ENCODE measurements at places on chromosomes 11 and 22.

- no peak for DNase-seq
Observed at GRCh38 chr22:32828150-32828549, 26.6 kb downstream of the TIMP3 start.

- no peak for DNase-seq
Observed at GRCh38 chr22:38614332-38615063, 41.7 kb downstream of the FAM227A start.

DNA sequence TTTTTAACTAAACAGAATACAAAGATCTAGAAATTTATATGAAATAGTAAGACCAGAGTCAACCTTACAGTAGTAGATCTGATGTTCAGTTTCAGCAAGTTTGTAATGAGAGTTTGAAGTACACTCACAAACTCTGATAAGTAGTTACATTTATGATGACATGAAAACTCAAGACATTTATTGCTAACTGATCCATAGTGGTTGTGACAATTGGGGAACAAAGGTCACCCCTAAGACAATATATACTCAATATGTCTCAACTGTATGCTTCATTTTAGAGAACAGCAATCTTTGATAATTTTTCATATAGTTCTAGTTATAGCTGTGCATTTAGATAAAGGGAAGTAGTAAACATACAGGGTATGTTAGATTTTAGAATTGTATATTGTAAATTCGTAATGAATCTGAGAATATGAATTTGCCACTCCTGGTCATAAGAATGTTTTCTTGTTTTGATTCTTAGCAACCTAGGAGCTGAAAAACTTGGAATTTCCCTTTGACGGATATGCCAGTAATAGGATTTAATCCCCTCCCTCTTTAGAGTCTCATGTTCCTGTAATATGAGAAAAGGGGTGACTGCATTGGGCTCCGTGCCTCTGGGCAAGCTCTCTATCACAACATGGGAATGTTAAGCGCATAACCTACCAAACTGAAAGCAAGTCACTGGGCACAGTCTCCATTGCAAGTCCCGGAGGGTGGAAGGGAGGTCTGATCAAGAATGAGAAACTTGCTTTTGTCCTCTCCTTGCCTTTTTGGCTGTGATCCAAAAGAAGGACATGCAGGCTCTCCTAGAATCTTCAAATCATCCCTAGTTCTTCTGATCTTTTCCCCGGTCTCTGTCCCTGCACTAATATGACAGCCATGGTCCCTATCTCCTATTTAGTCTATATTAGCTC lies 11.4 kb downstream of the OR10D3 start:
- no peak for DNase-seq

DNA sequence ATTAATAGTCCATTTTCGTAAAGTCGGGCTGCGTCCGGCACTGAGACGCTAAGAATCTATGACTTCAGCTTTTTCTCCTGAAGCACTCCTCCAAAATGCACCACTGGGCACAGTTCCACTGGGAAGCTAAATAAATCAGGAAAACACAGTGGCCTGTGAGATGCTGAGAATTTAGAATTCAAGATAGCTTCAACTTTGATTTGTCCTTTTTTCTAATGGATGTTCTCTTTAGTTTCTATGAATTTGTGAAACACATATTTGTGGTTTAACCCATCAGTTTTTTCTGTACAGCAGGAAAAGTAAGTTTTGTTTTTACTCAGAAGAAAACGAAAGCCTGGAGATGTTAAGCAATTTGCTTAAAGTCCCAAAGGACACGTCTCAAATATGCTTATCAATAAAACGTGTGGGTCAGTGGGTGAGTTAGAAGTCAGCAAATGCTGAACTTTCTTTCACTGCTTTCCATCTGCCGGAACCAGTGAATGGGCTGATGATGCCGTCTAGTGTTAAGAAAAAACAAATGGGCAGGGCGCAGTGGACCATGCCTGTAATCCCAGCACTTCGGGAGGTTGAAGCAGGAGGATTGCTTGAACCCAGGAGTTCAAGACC lies 40.7 kb upstream of the CLMP start:
- DNase-seq: no peak

DNA sequence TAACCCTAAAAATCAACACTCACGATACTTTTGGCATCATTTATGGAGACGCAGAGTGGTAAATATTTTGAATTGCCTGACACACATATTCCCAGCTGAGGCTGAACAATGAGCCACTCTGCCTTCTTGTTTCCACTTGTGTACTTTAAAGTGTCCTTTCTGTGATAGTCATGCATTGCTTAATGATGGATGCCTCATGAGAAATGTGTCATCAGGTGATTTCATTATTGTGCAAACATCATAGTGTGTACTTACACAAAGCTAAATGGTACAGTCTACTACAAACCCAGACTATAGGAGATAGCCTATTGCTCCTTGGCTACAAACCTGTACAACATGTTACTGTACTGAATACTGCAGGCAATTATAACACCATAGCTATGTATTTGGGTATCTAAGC lies 44.2 kb downstream of the MRE11 start:
- DNase-seq: no peak

- DNase-seq: no peak
Observed at GRCh38 chr11:119315131-119316015, 1.6 kb downstream of the MCAM start.

DNA sequence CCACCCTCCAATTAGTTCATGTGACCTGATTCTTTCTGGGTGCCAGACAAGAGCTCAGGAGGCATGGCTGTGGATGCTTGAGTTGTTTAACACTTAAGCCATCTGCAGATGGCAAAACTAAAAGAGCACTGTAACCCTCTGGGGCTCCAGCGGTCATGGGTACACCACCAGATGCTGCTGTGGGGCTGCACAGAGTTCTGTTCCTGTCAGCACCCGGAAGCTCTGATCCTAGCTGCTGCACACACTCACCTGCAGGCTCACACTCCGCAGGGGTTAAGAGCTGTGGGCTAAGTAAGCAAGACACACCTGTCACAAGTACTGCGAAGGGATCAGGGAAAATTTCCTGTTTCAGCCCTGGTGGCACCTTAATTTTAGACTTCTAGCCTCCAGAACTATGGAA lies 307.8 kb downstream of the C11orf87 start:
- no peak for DNase-seq

DNA sequence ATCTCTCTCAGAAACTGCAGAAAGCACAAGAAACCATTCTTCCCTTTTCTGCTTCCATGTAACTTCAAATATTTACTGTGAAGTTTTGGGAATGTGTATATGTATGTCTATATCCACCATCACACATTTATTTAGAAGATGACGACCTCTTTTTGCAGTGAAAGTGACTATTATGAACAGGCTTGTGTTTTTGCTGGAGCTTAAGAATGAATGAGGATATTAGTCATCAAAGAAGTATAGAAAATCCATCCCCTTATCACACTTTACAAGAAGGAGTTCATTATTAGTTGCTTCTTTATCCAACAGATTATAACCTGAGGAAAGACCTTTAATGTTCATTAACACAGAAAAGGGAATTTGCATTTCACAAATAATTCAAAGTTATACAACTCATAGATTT lies 21.1 kb upstream of the SLC5A12 start:
- no peak for DNase-seq

- DNase-seq: peak; percentile 65
Observed at GRCh38 chr11:108221371-108221770, 1.1 kb downstream of the NPAT start.

DNA sequence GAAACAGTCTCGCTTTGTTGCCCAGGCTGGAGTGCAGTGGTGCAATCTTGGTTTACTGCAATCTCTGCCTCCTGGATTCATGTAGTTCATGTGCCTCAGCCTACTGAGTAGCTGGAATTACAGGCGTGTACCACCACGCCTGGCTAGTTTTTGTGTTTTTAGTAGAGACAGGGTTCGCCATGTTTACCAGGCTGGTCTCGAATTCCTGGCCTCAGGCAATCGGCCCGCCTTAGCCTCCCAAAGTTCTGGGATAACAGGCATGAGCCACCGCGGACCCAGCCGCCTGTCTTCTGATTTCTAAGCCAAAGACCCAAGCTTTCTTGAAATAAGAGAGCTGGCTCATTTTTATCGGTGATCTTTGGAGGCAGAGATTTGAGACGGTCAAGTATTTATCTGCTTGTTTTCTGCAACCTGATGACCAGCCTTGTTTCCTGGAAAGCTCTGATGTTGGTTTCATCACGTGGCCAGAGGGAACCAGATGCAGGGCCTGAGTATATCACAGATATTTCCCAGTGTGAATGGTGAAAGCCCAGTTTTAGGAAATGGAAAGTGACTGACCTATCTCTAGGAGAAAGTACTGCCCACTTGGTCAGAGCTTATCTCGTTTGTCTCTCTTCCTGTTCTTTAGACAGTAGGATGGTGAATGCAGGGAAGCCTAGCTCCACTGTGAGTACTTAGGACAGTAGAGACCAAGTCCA lies 5.7 kb upstream of the SIDT2 start:
- DNase-seq: no peak

DNA sequence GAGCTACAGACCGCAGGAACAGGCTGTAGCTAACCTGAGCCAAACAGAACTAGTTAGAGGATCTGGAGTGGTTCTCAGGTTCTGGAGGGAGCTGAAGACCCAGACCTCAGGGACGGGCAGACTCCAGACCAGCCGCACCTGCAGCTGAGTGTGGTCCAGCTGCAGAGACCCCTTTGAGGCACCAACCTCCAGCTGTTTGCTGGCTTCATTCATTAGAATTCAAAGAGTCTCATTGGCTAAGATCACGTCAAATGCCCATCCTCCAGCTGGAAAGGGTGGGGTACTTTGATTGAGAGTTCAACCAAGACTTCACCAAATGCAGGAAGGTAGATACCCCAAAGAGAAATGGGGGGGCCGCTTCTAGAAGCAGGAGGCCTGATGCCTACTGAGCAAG lies 13.4 kb upstream of the IL2RB start:
- DNase-seq: no peak

- DNase-seq: no peak
Observed at GRCh38 chr11:110859998-110860397, 147.8 kb upstream of the ARHGAP20 start.

GRCh38 chr11:77058900-77059299 lies 7.9 kb upstream of the CAPN5 start:
- DNase-seq: no peak

DNA sequence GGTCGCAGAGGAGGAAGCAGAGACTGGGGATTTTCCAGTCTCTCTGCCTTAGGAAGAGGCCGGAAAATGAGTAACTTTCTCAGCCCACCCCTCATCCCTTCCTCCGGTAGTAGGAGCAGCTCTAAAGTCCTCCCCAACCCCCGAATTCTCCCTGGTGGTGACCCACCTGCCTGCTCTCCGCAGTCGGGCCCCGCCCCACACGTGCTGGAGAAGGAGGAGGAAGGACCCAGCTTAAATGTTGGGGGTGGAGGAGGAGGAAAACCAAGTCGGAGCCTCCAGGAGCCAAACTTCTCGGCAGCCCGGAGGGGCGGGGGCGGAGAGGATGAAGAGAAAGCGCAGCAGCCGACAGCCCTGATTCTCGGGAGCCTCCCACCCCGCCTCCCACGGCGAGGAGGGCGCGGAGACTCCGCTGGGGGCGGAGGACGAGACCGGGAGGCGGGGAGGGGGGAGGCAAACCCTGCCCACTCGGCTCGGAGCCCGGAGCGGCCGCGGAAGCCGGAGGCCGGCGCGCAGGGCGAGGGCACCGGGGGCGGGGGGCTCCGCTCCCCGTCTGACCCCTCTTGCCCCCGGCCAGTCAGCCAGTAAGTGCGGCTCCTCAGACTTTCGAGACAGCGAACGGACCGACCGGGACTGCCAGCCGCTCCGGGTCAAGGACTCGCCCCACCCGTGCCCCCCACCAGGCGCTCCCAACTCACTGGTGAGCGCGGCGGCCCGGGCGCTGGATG lies at the start of gene TPBGL:
Gene TPBGL (plus strand): TSS at position 464 of the 725 bp plus-strand sequence. CDS start 276 bp downstream, outside the sequence.
- DNase-seq: no peak

GRCh38 chr11:86150847-86151173 lies 81.9 kb upstream of the PICALM start:
- DNase-seq: no peak

DNA sequence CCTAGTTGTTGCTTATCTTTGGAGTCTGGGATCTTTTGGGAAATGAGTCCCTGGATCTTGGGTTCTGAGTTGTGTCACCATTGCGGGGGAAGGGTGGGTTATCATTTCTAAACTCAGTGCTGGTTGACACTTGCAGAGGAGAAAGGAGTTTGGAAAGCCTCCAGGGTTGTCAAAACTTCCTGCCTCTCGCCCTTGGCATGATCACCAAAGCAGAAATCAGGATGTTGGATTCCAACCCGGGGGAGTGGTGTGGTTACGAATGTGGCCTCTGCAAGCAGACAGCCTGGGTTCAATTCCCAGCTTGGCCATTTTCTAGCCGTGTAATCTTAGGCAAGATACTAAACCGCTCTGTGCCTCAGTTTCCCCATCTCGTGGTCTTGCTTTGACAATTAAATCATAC lies 24.3 kb downstream of the CD6 start:
- DNase-seq: no peak

DNA sequence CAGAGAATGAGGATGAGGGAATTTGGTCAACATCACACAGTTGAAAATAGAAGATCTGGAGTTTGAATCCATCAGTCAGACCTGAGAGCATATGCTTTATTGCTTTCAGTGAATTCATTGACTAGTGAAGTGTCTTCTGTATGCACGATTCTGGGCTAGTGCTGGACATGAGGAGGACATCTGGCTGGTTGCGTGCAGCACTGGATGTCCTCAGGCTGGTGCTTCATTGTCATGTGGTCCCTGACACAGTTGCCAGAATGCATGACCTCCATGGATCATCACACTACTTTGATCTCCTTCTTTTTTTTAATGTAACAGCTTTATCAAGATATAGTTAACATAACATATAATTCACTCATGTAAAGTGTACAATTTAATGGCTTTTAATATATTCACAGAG lies 44.5 kb upstream of the MMP7 start:
- DNase-seq: no peak

- DNase-seq: no peak
Observed at GRCh38 chr11:115964091-115964490, 459.9 kb upstream of the CADM1 start.

- DNase-seq: no peak
Observed at GRCh38 chr22:37525073-37525745, 6.0 kb upstream of the CARD10 start.

DNA sequence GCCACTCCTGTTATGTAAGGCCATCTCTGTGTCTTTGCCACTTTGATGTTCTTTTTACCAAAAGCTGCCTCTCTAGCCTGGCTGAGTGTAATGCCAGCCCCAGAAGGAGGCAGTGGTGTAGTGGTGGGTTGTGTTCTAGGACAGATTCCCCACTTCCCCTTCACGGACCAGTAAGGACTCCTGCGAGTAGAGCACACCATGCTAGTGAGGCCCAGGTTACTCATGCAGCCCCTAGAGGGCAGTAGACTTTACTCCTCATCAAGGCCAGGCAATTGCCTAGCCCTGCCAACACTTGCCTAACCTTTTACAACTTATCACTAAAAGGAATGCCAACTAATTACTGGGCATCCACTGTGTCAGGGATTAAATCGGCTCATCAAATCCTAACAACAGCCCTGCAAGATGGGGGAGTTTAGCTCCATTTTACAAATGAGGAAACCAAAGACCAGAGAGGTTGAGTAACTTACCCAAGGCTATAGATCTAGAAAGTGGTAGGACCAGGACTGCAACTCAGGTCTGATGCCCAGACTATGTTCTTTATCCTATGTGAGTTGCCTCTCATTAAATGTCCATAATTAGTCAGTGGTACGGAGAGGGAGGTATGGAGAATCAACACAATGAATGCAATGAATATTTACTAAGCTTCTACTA lies 75.3 kb downstream of the APIP start:
- peak; percentile 13 for DNase-seq

GRCh38 chr11:64916040-64916774 lies 802 bp downstream of the ATG2A start:
- no peak for DNase-seq

GRCh38 chr11:15144347-15144746 lies 29.6 kb downstream of the INSC start:
- DNase-seq: no peak
